Fibroblast of gingiva (primary cell): ENCODE measurements at places on chromosomes 5 and 9.

DNA sequence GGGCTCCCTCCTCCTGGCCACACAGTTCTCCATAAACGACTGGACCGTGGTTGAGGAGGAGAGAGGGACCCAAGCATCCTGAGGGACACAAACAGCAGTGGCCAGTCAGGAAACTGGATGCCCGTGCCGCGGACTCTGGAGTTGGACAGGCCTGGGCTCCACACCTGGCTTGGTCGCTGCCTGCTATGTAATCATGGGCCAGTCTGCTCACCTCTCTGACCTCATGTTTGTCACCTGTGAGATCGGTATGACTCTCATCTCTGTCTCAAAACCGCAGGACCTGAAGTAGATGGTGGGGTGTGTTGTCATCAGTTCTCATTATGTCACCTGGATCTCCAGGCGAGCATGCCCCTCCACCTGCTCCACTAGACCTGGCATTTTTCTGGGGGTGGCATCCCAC, 14.5 kb downstream of the CXXC5 start:
- no peak for DNase-seq

- no peak for DNase-seq
These were observed 399.6 kb upstream of the TUSC1 start for GRCh38 chr9:26077860-26078259.

- no peak for DNase-seq
These were observed 793 bp upstream of the PKD2L2 start for GRCh38 chr5:137888466-137888862.

DNA sequence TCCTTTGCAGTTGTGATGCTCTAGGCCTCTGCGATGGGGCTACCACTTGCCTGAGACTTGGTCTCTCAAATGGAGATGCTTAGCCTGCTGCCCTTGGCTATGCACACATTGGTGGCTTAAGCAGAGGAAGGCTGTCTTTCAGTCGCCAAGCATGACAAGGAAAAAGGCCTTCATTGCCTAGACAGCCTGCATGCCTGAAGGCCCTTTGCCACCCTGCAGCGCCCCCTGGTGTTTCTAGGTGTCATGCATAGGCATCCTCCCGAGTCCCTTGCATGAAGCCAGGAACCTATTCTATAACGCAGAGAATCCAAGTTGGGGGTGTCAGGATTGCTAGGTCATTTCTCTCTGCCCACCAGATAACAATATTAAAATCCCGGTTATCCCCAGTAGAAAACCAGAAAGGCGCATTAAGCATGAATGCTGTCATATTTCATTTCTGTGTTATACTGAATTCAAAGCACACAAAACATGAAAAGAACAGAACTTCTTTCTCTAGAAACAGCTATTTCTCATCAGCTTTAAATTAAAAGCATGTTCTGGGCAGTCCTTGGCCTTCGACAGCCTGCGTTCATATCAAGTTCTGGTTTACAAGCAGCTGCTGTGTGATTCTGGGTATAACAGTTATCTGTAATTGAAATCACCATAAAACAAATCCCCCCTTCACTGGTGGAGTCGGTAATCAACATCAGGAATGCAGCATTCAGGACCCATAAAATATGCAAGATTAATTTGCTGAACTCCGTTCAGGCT, 59.7 kb upstream of the TRPC7 start:
- peak; percentile 10 for DNase-seq

DNA sequence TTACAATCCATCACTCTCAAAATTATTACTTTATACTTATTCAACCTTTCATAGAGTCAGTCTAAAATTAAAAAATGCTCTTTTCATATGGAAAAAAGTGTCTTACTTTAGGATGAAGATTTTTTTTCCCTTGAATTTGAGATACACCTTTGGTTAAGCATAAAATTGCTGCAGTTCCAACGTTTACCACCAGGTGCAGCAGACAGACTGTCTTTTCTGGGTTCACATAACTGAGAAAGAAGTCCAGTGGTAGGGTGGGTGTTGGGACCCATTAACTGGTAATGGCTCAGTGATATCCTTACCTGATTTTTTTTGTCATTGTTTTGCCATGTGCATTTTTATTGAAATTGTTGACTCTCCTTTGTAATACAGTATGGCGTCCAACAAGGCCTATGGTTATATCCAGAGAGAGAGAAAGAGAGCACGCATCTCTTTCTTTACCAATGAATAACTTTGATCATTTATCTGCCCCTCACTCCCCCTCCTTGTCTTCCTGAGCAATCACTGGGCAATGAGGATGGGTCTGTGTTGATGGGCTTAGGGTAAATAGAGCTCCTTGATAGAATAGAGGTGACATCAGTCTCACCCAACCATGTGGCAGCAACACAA, 98.4 kb downstream of the FBXL7 start:
- no peak for DNase-seq

- peak; percentile 32 for DNase-seq
These were observed 2.5 kb downstream of the IL7R start for GRCh38 chr5:35859101-35859661.

DNA sequence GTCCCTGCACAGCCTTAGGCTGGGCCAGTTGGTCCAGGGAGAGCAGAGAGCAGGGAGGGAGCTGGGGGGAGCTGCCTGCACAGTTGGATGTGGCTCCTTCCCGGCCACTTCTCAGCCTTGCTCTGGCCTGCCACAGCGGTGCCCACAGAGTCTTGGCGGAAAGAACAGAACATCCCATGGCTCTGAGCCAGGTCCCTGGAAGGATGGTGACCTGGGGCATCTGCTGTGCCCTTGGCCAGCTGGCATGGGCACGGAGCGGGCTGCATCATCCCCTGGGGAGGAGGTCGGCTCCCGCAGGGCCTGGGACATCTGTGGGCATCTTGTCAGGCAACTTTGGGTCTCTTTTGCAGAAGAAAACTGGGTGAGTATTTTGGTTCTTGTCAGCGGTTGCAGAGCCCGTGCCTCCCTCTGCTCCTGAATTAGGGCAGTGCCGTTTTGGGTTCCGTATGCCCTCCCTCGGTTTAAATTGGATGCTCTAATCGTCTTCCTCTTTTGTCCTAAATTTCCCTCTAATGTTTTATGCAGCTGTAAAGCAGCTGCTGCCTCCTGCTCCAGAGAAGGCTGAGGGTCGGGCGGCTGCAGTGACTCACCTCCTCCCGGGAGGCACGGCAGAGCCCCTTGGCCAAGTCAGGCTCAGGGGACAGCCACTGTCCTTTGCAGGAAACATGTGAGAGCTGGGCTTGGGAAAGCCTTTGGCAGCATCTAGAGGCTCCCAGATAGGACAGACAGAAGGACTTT, 10.5 kb upstream of the NACC2 start:
- peak; percentile 66 for DNase-seq

- no peak for DNase-seq
These were observed 1200.6 kb upstream of the NUDT12 start for GRCh38 chr5:104763216-104763615.

DNA sequence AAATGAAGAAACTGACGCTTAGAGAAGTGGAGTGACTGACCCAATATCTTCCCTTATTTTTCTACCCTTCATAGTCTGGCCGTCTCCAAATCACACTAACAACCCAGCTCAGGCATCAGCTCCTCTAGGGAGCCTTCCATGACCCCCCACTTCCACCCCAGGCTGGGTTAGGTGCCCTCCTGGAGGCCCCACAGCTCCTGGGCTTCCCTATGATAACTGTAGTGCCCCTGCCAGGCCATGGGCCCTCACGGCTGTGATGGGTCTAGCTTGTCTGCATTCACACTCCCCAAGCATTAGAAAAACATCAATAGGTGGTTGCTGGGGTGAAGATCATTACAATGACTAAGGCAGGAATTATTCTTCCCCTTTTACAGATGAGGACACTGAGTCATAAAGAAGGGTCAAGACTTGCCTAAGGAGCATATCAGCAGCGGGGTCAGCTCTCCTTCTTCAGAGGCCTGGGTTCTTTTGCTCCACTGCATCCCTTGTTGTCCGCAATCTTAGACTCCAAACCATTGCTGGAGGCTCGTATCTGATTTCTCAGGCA, 7.3 kb downstream of the CORO2A start:
- DNase-seq = no peak

- DNase-seq = peak; percentile 4
These were observed 805.9 kb downstream of the TLE1 start for GRCh38 chr9:80883426-80883825.

DNA sequence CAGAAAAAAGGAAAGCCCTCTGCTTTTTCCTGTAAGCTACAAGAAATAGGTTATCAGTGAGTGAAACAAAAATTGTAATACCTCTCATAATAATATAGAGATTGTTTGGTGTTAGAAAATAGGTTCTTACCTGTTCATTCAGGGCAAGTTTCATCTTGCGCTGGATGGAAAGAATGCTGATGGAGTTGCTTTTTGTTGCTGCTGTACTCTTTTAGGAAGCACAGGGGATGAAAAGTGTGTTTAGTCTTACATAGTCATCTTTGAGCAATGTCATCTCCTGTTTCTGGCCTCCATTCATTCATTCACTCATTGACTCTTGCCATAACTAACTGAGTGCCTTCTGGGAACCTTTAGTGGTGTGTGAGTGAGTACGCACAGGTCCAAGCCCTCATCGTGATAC, 6.4 kb downstream of the ENTREP1 start:
- DNase-seq = no peak

- DNase-seq = no peak
These were observed at the start of gene PDE8B for GRCh38 chr5:77210091-77210963. PDE8B (plus strand) TSS chr5:77210680; CDS start chr5:77210926, 246 bp downstream.

GRCh38 chr9:80440724-80441123, 869.0 kb downstream of the TLE4 start:
- no peak for DNase-seq

DNA sequence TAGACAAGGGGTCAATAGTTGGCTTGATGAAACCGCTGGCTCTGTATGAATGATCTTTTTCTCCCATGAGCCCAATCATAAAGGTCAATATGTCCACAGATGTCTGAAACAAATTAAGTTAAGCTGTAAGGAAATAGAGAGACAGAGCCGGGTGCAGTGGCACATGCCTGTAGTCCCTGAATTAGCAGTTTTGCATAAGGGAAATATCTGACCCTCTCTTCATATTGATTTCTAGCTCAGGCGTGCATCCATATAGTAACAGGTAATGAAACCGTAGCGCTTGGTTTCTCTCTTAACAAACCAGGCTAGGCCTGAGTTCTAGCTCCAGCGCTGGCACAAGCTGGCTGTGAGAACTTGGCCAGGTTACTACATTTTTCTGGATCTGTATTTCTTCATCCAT, 118.1 kb upstream of the ERCC6L2 start:
- DNase-seq = no peak

GRCh38 chr9:6805532-6805931, 47.8 kb downstream of the KDM4C start:
- DNase-seq = peak; percentile 68

- DNase-seq = no peak
These were observed 131.2 kb downstream of the ROR2 start for GRCh38 chr9:91818647-91819403.

- DNase-seq = no peak
These were observed 10.7 kb upstream of the CERCAM start for GRCh38 chr9:128409978-128410377.

GRCh38 chr9:19145881-19146280, 18.6 kb upstream of the PLIN2 start:
- no peak for DNase-seq

GRCh38 chr9:73038613-73039012, 85.8 kb upstream of the ALDH1A1 start:
- peak; percentile 74 for DNase-seq

- DNase-seq = no peak
These were observed 1002.7 kb upstream of the DMAC1 start for GRCh38 chr9:8802242-8802641.

DNA sequence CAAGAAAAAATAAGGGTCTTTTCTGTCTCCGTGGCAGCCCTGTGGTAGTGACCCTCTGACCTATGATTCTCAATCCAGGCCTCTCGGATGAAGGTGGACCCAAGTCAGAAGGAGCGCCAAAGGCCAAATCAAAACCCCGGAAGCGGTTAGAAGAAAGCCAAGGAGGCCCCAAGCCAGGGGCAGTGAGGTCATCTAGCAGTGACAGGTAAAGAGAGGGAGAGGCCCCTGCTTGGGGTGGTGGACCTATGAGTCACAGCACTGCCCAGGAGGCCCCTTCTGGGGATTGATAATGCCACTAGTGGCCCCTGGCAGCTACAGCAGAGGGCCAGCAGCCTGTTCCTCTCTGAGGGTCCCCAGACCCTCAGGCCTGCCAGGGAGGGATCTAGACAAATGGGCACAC, 6.4 kb upstream of the SLC2A8 start:
- no peak for DNase-seq

- no peak for DNase-seq
These were observed 613.7 kb upstream of the CDH18 start for GRCh38 chr5:20601678-20602100.

DNA sequence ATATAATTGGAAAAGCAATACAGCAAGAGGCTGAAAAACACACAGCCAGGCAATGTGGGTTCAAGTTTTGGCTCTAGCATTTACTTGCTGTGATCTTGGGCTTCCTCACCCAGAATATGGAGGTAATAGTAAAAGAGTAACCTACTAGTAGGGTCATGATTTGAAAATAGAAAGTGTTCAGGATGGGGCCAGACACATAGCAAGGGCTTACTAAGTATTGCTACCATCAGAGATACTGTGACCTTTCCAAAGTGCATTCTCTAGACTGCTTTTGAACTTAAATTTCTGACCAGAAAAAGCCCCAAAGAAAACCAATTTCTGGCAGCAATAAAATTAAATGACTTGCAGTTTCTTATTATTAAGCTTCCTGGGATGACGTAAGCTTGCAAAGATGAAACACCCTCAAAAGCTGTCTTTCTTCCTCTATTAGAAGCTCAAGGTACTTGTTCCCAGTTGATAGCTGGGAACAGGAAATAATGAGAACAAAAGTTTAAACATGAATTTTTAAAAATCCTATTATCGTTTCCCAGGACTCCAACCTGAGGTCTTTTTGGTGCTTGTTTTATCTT, 20.3 kb downstream of the SLC45A2 start:
- no peak for DNase-seq

- DNase-seq = no peak
These were observed 32.0 kb downstream of the FGF18 start for GRCh38 chr5:171451421-171451820.

DNA sequence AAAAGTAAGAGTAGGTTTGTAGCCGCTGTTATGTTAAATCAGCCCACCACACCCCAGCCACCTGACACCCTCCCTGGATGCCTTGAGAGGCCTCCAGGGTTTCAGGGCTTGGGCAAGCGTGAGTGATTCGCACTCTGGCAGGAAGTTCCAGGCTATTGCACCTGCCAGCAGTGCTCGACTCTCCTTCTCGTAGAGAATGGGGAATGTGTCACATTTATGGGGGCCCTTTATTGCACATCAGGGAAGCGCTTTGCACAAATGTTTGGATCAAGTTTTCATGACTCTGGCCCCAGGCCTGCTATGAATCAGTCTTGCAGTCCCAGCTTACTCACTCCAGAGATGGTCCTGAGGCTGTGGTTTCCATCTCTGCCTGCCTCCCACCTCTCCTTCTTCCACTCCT, 66.1 kb upstream of the ADRA1B start:
- DNase-seq = peak; percentile 50

DNA sequence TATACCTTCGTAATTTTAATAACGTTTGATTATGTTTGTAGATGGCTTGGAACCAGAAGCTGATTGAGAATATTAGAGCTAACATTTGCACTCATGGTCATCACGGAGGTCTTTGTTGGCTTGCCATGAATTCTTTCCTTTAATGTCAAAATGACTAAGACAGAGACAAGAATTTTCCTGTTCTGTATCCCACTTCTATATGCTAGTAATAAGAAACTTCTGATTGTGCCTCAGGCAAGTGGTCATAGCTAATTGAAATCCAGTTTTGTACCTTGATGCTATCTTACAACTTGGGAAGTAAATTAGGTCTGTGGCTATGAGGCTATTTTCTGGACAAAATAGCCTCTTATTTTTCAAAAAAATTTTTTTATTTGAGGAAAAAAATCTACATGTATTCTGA, 167.6 kb downstream of the RANBP17 start:
- no peak for DNase-seq
